ENCODE measurements at places on chromosomes 11 and 22. TPM values are rescaled to one million over a fixed set of nuclear protein-coding genes. Genes with fewer than 3 reads are reported as not detected.

The C1QTNF4 gene
- polyA plus RNA-seq: 0.07 TPM

DNA sequence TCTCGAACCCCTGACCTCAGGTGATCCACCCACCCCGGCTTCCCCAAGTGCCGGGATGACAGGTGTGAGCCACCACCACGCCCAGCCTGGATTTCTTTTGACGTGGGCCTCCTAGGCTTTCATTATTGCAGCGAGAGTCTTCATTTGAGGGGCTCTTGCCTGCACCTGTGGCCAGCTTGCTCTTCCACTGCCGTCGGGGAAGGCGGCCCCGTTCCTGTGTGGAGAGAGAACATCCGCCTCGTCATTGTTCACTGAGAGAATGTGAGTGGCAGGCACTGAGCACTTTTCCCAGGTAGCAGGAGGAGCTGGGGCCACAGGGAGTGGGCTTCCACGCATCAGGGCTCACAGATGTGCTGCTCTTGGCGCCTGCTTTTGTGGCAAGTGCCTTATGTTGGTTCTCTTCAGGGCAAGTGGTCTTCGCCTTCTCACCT lies 365.0 kb downstream of the TBC1D22A start:
- DNase-seq: no peak

DNA sequence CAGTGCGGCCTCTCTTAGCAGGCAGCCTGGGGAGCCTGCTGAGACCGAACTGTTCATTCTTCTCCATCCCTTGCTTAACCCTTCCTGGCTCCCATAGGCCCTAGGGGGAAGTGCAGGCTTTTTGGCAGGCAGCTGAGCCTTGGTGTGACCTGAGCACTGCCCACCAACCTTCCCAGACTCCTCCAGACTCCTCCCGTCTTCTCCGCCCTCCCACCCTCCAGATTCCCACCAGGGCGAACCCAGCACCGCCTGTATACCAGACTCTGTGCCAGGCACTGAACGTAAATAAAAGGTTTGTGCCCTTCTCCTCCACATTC lies 7.9 kb downstream of the RELT start:
- no peak for DNase-seq

DNA sequence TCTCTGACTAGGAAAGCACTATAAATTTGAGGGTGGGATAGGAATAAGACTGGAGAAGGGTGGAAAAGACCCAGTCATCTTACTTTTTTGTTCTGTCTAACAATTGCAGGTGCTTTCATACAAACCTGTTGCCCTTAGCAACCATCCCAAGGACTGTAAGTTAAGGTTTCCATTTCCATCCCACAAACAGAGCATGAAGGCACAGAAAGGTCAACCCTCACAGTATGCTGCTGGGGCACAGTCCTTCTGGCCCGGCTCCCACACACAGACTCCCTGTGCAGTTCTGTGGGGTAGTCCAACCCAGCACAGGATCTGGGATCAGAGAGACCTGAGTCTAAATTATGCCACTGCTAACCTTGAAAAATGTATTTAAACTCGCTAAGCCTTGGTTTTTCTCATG lies 38.4 kb upstream of the ETS1 start:
- DNase-seq: no peak

DNA sequence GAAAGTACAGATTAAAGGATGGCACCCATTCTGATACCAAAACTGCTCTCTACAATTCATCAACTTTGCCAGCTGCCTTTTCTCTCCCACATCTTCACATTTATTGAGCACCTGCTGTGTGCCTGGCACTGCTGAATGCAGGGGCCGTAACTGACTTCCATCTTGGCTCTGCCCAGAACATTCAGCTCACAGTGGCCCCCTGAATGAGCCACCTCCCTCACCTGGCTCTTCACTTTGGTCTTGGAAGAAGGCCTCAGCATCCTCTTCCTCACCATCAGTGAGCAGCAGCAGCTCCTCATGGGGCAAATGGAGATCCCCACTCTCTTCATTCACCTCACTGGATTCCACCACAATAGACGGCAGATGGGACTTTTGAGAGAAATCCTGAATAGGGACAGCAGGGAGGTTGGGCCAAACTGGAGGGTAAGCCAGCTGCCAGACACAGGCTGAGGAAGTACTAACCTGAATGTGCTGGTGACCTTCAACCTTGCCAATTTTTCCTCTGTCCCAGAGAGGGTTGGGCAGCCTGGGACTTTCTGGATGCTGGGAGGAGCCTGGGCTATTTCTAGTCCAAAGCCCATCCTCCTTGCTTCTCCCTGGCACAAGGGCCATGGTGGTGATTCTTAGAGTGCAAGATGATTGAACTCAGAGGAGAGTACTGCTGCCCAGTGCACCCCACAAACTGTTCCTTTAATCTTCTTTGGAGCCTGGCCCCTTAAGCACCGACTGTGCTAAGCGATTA lies 1.9 kb upstream of the UQCC3 start:
- peak; percentile 47 for DNase-seq

DNA sequence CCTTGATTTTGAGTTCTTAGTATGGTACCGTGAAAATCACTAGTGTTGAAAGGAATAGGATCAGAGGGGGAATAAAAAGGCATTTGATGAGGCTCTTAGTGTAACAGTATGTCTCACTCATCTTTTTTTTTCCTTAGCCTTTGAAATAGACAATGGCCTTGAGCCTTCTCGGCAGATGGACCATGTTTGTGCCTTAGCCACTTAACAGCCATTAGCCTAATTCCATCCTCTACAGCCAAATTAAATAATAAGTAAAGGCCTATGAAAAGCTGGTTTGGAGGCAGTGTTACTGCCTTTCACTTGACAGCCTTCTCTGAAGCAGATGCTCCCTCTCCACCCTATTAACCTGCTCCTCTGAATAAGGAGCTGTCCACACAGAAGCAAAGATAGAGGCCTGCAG lies 580.7 kb downstream of the NTM start:
- DNase-seq: no peak
